ENCODE measurements at places on chromosomes 7 and 10.

GRCh38 chr10:16570731-16571130 is 49.1 kb upstream of the C1QL3 start:
- DNase-seq, result no peak

DNA sequence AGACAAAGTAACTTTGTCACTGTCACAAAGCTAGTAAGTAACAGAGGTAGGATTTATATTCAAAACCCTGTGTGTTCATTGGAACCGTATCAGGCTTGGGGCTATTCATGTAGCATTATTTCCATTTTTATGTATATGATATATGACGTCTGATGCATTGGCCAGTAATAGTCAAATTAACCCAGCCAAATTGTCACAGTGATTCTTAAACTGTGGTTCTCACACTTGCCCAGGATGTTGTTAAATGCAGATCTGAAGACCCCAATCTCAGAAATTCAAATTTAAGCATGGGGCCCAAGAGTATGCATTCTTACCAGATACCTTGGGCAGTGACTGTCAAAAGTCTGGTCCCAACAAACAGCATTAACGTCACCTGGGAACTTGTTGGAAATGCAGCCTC is 63.9 kb downstream of the C1GALT1 start:
- DNase-seq, result no peak

DNA sequence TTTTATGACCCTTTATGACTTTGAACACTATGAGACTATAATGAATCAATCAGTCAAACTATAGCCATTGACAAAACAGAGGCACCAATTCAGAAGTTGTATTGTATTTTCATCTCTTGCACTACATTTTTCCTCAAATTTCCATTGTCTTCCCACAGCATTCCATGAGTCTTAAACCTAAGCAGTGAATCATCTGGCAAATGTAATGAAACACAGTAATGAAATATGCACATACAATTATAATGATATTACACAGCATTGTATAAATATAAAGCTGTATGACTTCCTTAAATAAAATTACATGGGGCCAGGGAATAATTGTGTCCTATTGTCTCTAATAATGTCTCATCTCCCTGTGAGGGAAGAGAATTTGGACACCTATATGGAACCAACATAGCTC is 45.0 kb downstream of the VWDE start:
- no peak for DNase-seq

- DNase-seq, result no peak
Observed at GRCh38 chr10:50951365-50951764, 65.9 kb upstream of the A1CF start.

DNA sequence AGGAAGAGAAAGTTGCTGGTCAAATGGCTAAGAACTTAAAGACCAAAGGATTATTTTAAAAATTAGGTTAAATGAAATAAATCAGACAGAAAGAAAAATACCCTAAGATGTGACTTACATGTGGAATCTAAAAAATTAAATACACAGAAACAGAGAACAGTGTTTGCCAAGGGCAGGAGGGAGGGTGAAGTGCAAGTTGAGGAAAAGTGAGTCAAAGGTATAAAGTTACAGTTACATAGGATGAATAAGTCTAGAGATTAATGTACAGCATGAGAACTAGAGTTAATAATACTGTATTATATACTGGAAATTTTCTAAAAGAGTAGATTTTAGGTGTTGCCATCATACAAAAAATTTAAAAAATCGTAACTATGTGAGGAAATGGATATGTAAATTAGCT is 146.3 kb downstream of the MDFIC start:
- DNase-seq, result no peak

All from H54 (cell line).